ENCODE measurements at places on chromosomes 16 and 17.

DNA sequence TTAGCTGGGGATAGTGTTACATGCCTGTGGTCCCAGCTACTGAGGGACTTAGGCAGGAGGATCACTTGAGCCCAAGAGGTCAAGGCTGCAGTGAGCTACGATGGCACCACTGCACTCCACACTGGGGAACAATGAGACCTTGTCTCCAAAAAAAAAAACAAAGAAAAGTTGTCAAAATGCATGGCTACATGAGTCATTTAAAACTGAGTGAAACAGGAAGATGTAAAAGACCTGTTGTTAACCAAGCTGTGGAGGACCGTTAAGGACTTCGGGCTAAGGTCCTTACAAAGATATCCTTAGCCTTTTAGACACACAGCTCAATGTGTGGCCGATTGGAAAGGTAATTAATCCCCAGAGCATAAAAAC lies 25.1 kb downstream of the ZP2 start:
- no peak for DNase-seq

DNA sequence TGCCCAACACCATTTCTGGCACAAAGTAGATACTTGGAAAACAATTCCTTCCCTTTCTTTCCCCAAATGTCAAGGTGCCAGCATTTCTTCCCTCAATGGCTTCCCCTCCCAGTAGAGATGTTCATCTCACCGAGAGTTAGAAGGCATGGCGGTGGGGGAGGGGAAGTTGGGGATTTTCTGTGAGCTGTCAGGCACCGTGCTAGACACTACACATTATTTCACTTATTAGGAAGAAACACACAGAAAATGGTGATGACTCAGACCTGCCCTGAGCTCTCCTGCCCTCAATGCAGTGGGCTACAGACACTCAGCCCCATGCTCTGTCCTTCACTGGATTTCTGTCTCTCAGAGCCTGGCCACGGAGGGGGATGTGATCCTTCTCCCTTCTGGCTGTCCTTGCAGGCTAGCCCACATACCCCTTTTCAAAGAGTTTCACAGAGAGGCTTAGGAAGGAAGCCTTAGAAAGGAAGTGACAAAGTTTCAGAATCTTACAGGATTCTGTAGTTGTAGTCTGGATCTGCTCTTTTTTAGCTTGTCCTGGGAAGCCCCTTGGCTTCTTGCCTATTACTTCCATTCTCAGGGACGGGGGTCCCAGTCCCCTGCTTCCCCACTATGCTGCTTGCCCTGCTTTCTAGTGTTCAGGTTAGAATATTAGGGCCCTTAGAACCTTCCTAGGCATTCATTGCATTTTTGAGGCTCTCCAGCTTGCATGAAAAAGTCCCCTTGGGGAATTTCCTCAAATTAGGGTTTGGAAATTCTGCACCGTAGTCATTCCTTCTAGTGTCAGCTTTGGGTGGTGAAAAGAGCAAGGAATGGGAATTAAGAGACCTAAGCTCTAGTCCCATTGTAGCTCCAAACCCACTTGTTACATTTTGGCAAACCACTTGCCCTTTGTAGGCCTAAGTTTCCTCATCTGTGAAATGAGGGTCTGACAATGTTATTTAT lies 12.2 kb upstream of the CCL5 start:
- no peak for DNase-seq

DNA sequence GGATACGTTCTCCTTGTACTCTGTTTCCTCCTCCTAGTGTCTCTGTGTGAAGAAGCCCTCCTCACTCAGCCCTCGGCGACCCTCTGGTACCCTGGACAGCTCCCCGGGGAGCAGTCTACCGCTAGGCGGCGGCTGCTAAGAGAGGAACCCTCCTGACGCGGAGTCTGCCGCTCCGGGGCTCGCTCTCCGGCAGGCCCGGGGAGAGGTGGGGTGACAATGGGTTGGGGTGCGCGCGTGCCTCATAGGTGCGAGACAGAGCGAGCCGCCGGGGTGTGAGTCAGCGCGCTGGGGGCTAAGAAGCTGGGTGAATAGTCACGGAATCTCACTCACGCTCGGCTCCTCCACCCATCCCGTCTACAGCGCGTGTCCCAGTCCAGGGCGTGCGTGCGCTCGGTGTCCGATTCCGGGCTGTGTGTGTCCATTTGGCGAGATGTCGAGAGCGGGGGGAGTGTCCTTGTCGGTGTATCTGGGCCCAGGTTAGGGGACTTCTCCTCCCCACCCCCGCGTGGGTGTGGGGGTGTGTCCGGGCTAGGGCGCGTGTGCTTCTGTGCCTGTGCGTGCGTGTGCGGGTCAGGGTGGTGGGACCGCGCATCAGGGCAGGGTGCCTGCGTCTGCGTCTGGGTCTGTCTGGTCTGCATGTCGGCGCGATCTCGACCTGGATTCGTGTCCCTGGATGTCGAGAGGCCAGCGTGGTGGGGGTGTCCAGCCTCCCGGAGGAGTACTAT lies 577 bp upstream of the HS3ST2 start:
- no peak for DNase-seq

DNA sequence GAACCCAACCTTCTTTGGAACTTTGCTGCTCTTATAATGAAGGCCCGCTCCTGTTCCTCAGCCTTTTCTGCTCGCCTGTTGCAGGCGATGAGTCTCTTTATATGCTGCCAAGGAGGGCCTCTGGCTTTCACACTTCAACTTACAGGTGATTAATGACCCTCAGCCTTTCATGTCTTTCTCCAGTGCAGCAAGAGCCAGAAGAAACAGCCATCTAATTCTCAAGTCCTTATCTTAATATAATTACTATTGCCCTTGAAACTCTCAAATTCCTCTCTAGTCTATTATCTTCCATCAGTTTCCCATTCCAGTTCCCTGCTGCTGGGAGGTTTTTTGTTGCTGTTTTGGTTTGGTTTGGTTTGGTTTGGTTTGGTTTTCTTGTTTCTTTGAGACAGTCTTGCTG lies 121.8 kb upstream of the MED13 start:
- no peak for DNase-seq

DNA sequence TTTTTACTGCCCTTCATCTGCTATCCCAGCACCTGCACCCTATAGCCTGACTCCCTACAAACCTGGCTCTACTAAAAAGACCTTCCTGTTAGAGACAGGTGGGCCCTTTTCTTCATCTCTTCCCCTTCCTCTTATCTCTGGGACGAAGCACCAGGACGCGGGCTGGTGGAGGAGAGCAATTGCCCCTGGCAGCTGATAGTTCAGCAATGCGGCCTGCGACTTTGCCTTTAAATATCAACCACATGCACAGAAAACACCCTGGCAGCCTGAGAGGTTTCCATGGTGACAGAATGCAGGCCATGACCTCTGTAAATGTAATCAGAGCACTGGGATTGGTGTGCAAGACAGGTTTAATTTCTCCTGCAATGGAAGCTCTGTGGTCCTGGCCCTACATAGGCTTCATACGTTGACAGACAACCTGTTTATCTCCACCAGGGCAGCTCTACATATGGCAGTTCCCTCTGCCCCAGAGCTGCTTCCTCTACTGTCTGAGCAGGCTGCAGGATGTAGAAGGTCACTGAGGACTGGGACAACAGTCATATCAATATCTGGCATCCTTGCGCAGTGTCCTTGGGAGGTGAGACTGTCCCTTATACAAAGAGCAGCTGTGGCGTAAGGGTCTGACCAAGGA lies 10.0 kb upstream of the SKAP1 start:
- no peak for DNase-seq

Measured in breast epithelium (tissue), 4 donors.